Effector CD4-positive, alpha-beta T cell (primary cell): ENCODE measurements at places on chromosomes 7 and 10.

- no peak for DNase-seq
These were observed 155.7 kb upstream of the HGF start for GRCh38 chr7:81925530-81925929.

- DNase-seq, result no peak
These were observed 66.1 kb upstream of the AGBL3 start for GRCh38 chr7:134920026-134920753.

DNA sequence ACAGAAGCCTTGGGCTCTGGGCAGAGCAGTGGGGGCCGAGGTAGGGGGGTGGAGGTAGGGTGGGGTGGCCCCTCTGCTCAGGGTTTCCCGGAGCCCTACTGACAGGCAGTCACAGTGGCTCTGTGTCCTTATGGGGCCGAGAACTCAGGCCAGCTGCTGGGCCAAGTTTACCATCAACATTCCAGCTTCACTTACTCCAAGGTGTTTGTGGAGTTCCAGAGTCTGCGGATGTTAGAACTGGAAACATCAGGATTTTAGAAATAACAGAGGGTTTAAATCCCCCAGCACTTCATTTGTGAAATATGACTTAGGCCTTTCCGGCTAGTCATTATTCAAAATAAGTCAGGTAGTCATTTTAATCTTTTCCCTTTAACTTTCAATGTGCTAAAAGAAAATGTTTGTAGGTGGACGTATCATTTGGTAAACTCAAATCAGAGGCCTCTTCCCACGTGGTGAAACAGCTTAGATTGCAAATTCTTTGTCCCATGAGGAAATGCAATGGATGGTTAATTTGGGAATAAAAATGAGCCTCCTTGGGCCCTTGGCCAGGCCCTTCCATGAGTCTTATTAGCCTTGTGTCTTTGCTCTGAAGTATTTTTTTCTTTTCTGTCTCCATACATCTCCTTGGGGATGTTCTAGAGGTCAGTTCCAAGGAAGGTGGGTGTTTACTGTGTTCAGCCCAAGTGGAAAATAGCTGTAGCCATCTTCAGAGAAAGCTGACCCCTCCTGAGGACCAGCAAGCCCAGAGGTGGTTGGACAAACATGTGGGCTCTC is 99.6 kb upstream of the BTBD16 start:
- DNase-seq, result no peak

- no peak for DNase-seq
These were observed 161.7 kb downstream of the USP6NL start for GRCh38 chr10:11449761-11450160.

- no peak for DNase-seq
These were observed 752 bp downstream of the KLF14 start for GRCh38 chr7:130732980-130733930.

DNA sequence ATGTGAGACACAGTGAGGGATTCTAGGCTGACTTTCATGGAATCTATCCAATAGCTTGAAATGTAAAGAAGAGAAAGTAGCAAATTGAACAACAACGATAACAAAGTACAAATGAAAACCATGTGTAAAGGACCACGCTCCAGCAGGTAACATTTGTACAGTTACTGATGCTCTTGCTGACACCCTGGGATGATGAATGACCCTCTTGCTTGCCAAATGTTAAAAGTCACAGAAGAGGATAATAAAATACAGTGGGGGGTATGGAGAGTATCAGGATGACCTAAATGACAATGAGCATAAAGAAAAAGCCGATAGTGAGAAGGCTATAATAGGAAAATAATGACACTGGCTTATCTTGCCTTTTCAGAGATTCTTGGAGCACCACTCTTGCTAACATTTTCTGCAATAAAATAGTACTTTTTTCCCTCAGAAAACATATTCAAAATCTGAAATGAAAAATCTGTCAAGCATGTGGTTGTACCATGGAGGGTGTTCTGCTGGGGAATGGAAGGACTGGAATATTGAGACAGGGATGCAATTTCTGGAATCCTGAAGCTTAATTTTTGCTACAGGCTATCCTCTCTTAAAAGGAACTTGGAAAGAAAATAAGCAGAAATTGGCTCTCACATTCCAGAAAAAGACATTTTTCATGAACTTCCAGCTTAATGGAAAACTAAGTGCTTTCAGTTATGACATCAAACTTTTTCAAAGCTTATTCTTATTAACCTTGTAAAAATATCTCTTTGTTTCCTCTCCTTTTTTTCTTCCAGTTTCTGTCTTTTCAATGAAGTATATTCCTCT is 303.2 kb upstream of the GHITM start:
- no peak for DNase-seq

DNA sequence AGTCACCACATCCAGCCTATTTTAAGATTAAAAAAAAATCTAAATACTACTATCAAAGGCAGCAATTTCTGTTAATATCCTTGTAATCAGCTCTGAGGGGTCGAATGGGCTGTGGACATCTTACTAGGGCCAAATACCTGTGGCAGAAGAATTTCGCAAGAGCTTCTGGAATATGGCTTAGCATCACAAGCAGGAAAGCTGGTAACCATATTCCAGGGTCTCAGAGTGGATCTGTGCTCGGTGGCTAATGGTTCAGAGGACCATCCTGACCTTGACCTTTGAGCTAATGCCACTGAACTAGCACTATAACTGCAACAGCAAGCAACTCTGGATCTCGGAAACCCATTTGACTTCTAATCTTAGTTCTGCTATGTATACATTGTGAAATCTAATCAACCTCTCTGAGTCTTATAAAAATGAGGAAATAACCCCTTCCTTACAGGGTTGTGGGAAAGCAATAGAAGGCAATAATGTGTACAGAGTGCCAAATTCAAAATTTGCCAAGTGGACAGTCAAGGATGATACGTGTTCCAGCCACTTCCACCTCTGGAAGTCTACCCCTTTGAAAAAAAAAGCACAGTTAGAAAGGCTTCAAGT is 65.5 kb downstream of the CYP26A1 start:
- DNase-seq, result no peak

DNA sequence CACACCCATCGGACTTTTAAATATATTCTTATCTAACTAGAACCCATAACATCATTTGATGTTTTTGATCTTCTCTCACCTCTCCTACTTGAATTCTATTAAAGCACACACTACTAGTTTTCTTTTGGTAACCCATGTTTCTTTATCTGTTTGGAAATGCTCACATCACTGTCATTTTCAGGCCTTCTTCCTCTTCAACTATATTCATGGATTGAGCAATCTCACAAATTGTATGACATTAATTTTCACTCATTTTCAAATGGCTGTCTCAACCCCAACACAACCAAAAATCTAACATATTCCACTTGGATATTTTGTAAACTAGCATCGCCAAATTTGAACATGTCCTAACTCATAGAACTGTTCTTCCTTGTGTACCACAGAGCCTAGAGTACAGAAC is 488.0 kb upstream of the SEMA3A start:
- no peak for DNase-seq

DNA sequence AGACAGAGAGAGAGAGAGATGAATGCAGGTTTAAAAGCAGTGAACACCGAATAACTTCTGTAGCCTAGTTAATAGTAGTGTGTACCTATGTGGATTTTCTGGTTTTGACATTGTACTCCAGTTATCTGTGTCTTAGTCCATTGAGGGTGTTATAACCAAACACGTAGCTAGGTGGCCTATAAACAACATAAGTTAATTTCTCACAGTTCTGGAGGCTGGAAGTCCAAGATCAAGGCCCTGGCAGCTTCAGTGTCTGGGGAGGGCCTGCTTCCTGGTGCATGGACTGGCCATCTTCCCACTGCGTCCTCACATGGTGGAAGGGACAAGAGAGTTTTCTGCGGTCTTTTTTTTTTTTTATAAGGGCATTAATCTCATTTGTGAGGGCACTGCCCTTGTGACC is 23.5 kb downstream of the AOC1 start:
- no peak for DNase-seq

DNA sequence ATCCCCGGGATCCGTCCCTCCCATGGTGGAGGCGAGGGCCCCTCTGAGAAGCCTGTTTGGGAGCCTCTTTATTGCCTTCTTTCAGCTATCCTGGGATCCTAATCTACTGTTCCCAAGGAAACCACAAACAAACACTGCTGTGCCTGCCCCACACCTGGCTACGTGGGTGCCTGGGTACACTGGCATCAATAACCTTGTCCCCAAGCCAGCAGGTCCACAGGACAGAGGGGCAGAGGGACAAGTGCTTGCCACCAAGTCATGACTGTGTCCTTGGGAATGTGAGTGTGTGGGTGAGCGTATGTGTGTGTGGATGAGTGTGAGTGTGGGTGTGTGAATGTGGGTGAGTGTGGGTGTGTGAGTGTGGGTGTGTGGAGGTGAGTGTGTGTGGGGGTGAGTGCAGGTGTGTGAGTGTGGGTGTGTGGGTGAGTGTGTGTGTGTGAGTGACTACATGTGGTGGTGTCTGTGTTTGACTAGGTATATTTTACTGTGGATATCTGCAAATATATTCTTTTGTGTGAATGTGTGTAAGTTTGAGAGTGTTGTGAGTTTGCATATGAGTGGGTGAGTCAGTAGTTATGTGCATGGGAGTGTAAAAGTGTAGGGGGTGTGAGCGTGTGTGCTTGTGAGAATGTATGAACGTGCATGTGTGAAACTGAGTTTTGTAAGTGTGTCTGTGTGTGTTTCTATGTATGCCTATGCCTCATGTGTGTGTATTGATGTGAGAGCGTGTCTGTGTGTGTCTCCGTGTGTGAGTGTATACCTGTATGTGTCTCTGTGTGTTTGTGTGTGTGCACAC is 96.1 kb downstream of the TNS3 start:
- DNase-seq, result no peak

GRCh38 chr10:78353636-78354035 is 320.0 kb downstream of the RPS24 start:
- DNase-seq, result no peak

GRCh38 chr7:151869109-151869428 is 7.8 kb downstream of the PRKAG2 start:
- DNase-seq, result no peak

DNA sequence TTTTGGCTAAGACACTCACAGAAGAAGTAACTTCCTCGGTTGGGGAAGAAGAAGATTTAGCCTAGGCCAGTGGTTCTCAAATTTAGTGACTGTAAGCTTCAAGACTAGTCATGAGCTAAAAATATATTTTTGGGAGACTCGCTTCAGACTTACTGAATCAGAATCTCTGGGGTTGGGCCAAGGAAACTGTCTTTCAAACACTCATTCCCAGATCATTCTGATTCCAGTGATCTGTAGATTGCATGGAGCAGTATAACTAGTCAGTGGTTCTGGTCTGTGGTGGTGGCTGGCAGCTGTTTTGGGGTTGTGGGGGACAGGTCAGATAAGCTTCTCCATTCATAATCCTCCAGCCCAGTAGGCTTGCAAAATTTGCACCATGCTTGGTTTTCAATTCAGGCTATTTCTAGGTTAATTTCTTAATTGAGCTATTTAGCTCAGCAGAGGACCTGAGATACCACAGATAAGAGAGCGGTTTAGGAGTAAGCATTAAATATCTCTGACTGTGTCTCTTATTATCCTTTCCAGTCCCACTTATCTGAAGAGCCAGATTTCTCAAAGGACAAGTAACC is 3.8 kb upstream of the KAT6B start:
- DNase-seq, result no peak

DNA sequence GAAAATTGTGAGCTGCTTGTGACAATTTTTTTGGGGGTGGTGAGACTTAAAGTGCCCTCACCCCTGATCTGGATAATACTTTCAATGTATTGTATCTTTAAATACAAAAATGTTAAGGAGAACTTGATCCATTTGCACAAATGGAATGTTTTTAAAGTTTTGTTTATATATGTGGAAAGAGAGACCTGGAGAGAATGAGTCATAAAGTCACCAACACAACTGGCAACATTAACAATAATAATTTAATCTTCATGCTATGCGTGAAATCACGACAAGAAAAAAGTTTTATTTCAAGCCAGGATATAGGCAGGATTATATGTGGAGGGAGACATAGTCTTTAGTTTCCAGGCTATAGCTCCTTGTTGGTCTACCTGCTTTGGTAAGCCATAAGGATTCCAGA is 537.5 kb downstream of the GPAM start:
- no peak for DNase-seq

DNA sequence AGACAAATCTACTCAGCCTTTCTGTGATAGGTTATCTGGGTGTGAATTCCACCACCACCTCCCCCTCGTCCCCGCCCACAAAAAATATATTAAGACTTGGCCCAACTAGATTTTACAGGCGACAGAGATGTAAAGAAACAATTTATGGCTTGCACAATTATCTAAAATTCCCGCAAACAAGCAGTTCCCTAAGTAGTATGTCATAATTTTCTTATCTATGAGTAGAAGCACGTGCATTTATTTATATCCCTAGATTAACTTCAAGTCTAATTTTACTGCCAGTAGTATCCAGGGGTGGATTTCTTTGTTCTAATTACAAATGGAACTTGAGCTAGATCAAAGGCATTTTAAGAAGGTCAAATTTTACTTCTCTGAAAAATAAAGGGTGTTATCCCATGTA is 1.7 kb downstream of the TSPAN12 start:
- DNase-seq, result no peak

- no peak for DNase-seq
These were observed 466.3 kb upstream of the POM121L12 start for GRCh38 chr7:52569151-52569550.

DNA sequence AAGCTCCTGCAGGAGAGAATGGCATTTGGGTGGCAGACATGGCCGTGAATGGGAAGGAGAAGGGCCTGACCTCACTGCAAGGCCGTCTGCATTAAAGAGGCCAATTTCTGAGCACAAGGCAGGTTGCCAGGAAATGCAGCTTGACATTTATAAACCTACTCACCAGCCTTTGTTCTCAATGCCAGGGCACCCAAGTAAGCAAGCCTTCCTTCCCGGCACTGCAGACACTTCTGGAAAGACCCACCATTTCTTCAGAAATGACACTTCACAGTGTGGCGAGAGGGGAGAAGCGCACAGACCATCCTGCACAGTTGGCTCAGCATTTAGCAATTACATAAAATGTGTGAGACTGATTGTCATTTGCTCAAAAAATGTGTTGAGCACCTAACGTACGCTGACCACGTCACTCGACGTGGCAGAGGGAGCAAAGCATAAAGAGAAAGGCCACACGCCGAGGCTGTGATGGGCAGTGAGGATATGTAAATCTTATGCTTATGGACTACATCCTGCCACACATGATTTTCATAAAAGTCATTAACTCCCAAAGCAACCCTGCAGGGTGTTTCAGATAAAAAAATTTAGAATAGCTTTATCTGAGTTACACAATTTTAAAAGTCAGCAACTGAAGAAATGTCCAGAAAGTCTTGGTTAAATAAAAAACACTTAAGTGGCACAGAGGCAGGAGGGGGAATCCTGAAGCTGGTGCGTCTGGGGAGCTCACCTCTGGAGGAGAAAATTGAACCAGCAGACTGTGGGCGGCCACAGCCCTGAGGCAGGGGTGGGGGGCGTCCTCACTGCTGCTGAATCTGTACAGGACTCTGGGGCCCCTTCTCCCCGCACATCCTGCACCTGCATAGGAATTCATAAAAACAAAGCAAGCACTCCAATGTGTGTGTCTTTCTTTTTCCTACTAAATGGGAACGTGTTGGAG is 543.8 kb downstream of the PTPRN2 start:
- no peak for DNase-seq

- DNase-seq, result no peak
These were observed 43.4 kb downstream of the CAMK2B start for GRCh38 chr7:44281811-44282600.

- no peak for DNase-seq
These were observed 76.9 kb upstream of the KMT2C start for GRCh38 chr7:152512706-152513105.

GRCh38 chr7:151060416-151061212 is 1.2 kb downstream of the SLC4A2 start:
- no peak for DNase-seq
